ENCODE measurements at places on chromosomes 3 and 15.

DNA sequence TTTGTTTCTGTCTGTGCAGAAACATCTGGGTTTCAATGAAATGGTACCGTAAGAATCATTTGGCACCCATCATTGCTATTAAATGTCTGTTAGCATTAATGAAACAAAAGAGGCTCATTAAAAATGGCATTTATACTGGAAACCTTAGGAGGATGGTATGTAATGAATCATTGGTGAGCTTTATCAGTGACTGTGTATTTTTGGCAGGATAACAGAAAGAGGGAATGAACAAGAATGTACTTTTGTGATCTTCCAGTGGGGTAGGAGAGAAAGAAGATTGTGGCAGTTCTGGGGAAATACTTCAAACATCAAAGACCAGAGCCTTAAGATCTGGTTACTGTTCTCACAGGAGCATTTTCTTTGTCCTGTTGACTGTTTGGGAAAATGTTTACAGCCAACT lies 4.7 kb upstream of the DCBLD2 start:
- no peak overlapping the region for H3K27ac ChIP-seq
- H3K36me3 ChIP-seq, result no peaks in the 10 kb centered on the region
- no peak overlapping the region for H3K4me3 ChIP-seq
- DNase-seq, result no peak
- H3K27me3 ChIP-seq, result peaks cover 15% of the 10 kb centered on the region

DNA sequence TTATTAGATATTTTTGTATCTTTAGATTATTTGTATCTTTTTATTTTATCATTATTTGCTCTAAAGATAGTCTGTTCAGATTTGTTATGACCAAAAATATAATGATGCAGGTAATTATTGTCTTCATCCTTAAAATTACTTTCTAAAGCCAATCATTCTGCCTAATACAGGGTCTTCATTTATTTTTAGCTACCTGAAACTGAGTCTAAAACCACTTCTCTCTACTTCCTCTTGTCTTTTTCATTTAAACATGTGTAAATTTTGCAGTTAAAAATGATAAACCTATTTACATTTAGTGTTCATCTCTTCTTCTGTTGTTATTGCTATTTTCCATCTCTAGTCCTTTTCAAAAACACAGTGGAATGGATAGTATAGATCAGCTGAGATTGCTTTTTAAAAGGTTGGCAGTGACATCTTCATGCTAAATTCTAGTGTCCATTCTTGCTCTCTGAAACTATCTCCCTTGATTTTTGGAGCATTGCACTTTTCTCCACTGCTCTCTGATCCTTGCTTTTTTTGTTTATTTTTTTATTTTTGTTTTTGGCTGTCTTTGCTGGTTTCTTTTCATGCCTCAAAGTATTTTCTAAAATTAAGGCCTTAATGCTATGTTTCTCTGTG lies 91.8 kb downstream of the UBE2E2 start:
- H3K4me1 ChIP-seq, result no peaks in the 10 kb centered on the region
- H3K27me3 ChIP-seq, result no peaks in the 10 kb centered on the region
- no peak overlapping the region for H3K4me3 ChIP-seq

DNA sequence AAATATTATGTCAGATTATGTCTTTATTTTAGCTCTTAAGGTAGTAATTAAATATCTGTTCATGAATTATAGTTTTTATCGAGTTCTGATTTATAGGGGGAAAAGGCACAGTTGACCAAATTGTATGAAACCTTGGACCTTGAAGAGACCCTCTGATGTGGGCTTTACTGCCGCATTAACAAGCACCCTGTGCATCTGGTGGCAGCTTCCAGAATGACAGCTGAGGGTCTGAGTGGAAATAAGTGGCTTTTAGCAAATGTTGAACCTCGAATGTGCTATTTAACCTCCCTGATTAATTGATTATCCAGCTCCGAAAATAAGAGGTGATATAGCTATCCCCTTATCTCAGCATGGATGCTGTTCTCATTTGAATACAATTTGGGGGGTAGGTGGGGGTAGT lies 87.0 kb downstream of the TMEM108 start:
- H3K36me3 ChIP-seq, result no peaks in the 10 kb centered on the region
- no peak overlapping the region for H3K4me3 ChIP-seq
- peaks cover 2% of the 10 kb centered on the region for H3K27me3 ChIP-seq
- no peaks in the 10 kb centered on the region for H3K4me1 ChIP-seq

- H3K36me3 ChIP-seq, result no peaks in the 10 kb centered on the region
- no peak for DNase-seq
- peaks cover 14% of the 10 kb centered on the region for H3K27me3 ChIP-seq
- no peak overlapping the region for H3K4me3 ChIP-seq
- H3K4me1 ChIP-seq, result peaks cover 8% of the 10 kb centered on the region
These were observed 92.3 kb upstream of the P2RY1 start for GRCh38 chr3:152742368-152743347.

DNA sequence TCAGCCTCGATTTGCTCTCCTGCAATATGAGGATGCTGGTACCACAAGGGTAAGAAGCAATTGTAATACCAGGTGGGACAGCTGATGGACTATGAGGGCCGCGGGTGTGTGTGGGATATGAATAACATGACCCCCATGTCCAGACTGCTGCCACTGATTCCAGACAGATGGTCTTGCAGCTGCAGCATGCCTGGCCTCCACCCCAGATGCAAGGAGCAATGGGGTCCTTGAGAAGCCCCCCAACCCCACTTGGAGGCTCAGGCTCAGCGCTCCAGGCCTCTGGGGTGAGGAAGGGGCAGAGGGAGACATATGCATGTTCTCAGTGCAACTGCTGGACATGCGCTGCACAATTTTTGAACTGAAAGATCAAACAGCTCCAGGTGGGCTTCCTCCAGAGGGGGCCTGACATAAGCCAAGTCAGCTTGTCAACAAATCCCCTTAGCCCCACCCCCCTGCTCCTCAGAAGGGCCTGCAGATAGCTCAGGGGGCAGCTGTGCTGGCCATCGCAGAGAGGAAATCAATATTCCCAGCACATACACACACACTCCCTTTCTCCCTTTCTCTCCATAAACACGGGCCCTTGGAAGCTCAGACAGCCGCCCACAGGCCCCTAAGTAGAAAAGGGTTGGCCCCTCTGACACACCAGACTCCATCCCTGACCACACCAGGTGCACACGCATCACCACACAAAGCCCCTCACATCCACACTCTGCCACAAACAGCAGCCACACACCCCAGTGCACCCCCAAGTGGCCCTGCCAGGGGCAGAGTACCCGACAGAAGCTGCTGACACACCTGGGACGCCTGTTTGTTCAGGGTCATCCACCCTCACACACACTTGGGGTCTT lies 107.0 kb downstream of the IQSEC1 start:
- H3K27ac ChIP-seq, result no peak overlapping the region
- H3K4me1 ChIP-seq, result peaks cover 57% of the 10 kb centered on the region
- H3K4me3 ChIP-seq, result peak overlapping the region; percentile 73

GRCh38 chr3:49636883-49637609 lies 37.1 kb upstream of the APEH start:
- H3K27ac ChIP-seq, result no peak overlapping the region
- H3K36me3 ChIP-seq, result no peaks in the 10 kb centered on the region
- peaks cover 3% of the 10 kb centered on the region for H3K27me3 ChIP-seq
- no peak overlapping the region for H3K4me3 ChIP-seq

- no peak for DNase-seq
- H3K27me3 ChIP-seq, result no peaks in the 10 kb centered on the region
- H3K4me1 ChIP-seq, result no peaks in the 10 kb centered on the region
- no peak overlapping the region for H3K4me3 ChIP-seq
- H3K36me3 ChIP-seq, result no peaks in the 10 kb centered on the region
These were observed 516.9 kb upstream of the TBL1XR1 start for GRCh38 chr3:177713928-177714900.

DNA sequence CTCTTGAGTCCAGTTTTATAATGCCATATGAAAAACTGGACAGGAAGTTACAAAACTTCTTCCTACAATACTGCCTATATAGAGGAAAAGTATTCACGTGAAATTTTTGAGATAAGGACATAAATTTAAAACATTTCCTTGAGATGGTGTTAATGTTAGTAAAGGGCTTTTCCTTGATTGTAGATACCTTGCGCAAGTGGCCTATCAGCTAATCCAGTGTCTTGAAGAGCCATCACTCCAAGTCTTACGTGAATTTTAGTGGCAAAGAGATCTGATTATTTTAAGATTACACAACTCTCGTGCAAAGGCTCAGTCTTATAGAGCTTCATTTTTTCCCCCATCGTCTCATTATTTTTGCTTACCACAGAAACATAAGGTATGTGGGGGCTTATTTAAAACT lies 18.4 kb downstream of the C3orf38 start:
- H3K27ac ChIP-seq, result no peak overlapping the region
- H3K4me3 ChIP-seq, result no peak overlapping the region
- no peaks in the 10 kb centered on the region for H3K27me3 ChIP-seq
- no peak for DNase-seq
- H3K4me1 ChIP-seq, result peaks cover 2% of the 10 kb centered on the region

- H3K27me3 ChIP-seq, result no peaks in the 10 kb centered on the region
- H3K36me3 ChIP-seq, result peaks cover 37% of the 10 kb centered on the region
- no peak for DNase-seq
- no peak overlapping the region for H3K4me3 ChIP-seq
These were observed 44.5 kb downstream of the SNAPC5 start for GRCh38 chr15:66452971-66453580.
